Adrenal gland (tissue), 19 donors: ENCODE measurements at places on chromosomes 2 and 18. TPM values are rescaled to one million over a fixed set of nuclear protein-coding genes. Genes with fewer than 3 reads are reported as not detected.

The COL4A3 gene
- total RNA-seq = 39.2 TPM

The SPHKAP gene
- total RNA-seq = not detected

The CYP1B1 gene
- total RNA-seq = 52.2 TPM

The VAMP8 gene
- 39.7 TPM for total RNA-seq

The BUB1 gene
- 17.1 TPM for total RNA-seq

The EVA1A gene
- total RNA-seq = not detected

The POTEI gene
- not detected for total RNA-seq

The NTSR2 gene
- total RNA-seq = 0.74 TPM

The ALK gene
- 1.8 TPM for total RNA-seq

The SERPINB10 gene
- not detected for total RNA-seq

The TEKT4 gene
- not detected for total RNA-seq

The IL1F10 gene
- total RNA-seq = not detected

The CNDP1 gene
- total RNA-seq = not detected

The RUFY4 gene
- 0.26 TPM for total RNA-seq

The ALPG gene
- not detected for total RNA-seq

The GAL3ST2 gene
- total RNA-seq = 1.8 TPM

The CLEC4F gene
- total RNA-seq = not detected

The RANBP2 gene
- 38.8 TPM for total RNA-seq

The TRIB2 gene
- 112 TPM for total RNA-seq

The DNAJC5G gene
- 1.4 TPM for total RNA-seq

The CREG2 gene
- not detected for total RNA-seq

The SATB2 gene
- total RNA-seq = 12.4 TPM

The GAREM2 gene
- 1.5 TPM for total RNA-seq

The UGT1A3 gene
- total RNA-seq = not detected

The GMPPA gene
- total RNA-seq = 26.7 TPM

The MAPRE3 gene
- total RNA-seq = 14.0 TPM

The ELOA2 gene
- total RNA-seq = not detected

The SLC9A2 gene
- 2.1 TPM for total RNA-seq

The ALPI gene
- total RNA-seq = not detected

The DUSP19 gene
- 4.8 TPM for total RNA-seq

The CHRNG gene
- total RNA-seq = not detected
